ENCODE measurements at places on chromosomes 12 and 14. TPM values are rescaled to one million over a fixed set of nuclear protein-coding genes. Genes with fewer than 3 reads are reported as not detected.

The GLI1 gene
- not detected for total RNA-seq

DNA sequence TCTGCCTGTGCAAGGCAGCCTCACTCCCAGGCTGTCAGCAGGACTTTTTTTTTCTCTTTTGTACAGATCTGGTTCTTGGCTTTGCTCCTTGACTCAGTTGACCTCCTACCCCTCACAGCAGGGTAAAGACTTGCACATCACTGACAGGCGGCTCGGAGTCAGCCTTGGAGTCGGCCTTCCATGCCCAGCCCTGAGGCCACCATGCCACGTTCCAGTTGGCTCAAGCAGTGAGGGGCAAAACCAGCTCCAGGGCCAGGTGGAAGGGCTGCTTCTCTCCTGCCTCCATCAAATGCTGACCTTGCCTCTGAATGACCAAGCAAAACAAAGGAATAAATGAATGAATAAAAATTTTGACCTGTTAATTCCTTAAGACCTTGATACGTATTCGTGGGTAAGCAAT lies 27.6 kb downstream of the JAG2 start:
- no peak for DNase-seq

- no peak for DNase-seq
Measured at GRCh38 chr12:52147367-52147963, 44.3 kb downstream of the KRT80 start.

GRCh38 chr12:51911788-51912711 lies 4.7 kb downstream of the ACVRL1 start:
- DNase-seq, result no peak

The KRT73 gene
- total RNA-seq, result 2.1 TPM

DNA sequence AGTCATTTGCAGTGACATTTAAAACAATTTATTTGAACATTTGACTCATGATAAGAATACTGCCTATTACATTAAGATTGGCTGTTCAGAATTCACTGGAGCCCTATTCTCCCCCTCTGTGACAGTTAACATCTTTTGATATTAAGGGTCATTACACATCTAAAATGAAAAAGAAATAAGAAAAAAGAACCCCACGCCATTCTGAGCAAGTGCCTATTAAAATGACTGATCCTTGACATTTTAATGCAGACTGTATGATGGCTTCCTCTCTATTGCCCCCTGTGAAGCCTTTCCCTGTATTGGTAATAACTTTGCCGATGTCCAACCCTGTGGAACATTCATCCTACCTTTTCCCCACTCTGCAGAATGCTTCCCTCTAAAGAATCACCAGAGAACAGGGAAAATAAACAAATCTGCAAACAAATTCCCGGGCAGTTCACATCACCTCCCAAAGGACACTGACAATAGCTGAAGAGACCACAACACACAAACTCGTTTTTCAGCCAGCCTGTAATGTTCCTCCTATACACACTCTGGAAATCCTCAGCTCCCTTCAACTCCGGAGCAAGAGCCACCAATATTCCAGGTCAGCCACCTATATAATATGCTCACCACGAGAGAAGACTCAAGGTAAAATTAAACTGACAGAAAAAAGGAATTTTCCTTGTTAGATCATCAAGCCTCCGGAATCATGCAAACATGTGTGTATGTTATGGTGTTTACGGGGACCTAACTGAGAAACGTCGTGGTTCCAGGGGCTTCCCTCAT lies 2.1 kb downstream of the NIN start:
- no peak for DNase-seq

DNA sequence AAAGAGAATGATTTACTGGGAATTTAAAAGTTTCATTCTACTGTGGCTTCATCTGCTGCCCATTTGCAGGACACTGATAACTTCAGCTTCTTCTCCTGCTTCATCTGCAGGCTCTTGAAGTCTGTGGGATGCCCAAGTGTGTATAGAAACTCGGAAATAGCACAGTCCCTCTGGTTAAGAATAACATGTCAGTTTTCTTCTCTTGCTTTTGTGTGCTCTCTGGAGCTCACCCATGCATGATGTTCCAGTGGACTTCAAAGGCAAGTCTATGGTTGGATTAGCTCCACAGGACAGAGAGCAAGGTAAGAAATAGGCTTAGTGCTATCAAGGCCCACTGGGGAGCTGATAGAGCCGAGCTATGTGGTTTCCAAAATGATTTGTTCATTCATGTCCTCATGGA lies 13.7 kb downstream of the RMST start:
- DNase-seq, result no peak
